ENCODE measurements at places on chromosomes 16 and 17. TPM values are rescaled to one million over a fixed set of nuclear protein-coding genes. Genes with fewer than 3 reads are reported as not detected.

GRB7 gene
- polyA plus RNA-seq: 42.4 TPM

SOX8 gene
- 0.27 TPM for polyA plus RNA-seq

KRT39 gene
- polyA plus RNA-seq: 0.04 TPM

PRSS36 gene
- 4.1 TPM for polyA plus RNA-seq

PLA2G10 gene
- 5.7 TPM for polyA plus RNA-seq

TRPV3 gene
- 20.1 TPM for polyA plus RNA-seq

ITGAX gene
- polyA plus RNA-seq: 0.27 TPM

- no peak for DNase-seq
These were observed 9.7 kb downstream of the CCR7 start for GRCh38 chr17:40555296-40556190.

DNA sequence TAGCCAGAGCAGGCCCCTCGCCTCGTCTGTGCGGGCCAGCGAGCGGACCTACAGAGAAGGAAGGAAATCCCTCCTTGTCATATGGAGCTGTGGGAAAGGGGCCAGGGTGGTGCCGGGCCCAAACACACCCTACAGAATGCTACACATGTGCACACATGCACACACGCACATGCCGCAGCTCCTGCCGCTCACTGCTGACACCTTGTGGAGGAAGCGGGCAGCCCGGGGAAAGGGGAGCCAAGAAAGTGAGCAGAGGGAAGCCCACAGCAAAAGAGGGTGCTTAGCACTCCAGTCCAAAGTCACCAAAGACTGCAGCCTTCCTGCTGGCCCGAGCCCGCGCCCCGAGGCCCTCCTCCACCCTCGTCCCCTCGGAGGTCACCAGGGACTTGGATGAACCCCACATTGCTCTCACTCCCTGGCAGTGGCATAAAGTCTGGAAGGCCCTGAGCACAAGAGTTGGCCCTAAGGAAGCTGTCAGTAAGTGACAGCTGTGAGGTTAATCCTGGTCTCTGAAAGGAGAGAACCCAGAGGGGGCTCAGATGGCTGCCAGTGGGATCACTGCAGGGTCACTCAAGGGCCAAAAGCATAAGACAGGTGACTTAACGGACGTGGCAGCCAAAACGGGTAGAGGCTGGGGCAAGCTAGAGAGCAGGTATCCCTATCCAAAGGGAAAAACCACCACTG lies 68.2 kb downstream of the MYO18A start:
- DNase-seq: peak; percentile 56

GRCh38 chr16:47311738-47312505 lies 148.9 kb downstream of the ITFG1 start:
- peak; percentile 23 for DNase-seq

DNA sequence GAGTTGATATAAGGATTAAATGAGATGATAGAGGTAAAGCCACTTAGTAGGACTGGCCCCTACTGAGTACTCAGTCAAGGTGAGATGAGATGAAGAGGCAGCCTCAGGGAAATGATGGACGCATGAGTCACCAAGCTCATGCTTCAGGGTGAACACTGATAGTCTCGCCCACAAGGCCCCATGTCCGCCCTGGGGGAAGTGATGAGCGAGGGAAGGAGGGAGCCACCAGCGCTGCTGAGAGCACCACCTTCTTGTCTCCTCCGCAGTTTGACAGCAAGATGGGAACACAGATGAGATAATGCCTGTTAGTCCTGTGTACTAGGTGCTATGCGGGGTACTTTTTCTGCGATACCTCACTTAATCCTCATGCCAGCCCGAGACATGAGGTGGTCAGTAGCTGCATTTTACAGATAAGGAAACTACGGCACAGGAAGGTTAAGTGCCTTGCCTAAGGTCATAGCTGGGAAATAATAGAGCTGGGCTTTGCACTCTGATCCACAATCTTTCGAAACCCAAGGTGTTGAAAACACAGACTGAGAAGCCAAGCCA lies 383.0 kb downstream of the CPPED1 start:
- DNase-seq: no peak

GRCh38 chr17:2190014-2190413 lies 113.6 kb downstream of the SMG6 start:
- no peak for DNase-seq

DNA sequence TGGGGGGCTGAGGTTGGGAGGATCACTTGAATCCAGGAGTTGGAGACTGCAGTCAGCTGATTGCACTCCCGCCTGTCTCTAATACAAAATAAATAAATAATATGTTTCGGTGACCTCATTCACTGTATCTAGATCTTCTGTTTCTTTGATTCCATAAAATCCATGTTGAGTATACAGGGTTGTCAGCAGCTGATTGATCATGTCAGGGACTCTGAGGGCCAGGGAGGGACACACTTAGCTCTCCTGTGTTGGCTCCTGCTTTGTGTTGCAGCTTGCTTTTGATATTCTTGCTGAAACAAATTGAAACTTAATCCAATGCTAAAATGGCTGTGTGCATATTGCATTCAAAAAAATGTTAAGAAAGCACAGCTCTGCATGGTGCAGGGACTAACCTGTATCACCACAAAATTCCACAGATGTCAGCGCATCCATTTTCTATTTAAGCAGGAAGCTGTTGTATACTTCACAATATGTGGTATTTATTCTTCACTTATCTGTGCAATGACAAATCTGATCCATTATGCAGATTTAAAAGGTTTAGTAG lies 454.5 kb downstream of the CDH11 start:
- no peak for DNase-seq

GRCh38 chr16:4371357-4372000 lies at the start of gene VASN:
VASN (plus strand) TSS chr16:4371848; CDS start chr16:4380878, 9,030 bp downstream.
- DNase-seq: peak; percentile 64

All from small intestine (tissue), 16 donors.